ENCODE measurements at places on chromosomes 2 and 18. TPM values are rescaled to one million over a fixed set of nuclear protein-coding genes. Genes with fewer than 3 reads are reported as not detected.

- no peak for DNase-seq
Measured at GRCh38 chr2:128738446-128739110, 419.9 kb upstream of the HS6ST1 start.

DNA sequence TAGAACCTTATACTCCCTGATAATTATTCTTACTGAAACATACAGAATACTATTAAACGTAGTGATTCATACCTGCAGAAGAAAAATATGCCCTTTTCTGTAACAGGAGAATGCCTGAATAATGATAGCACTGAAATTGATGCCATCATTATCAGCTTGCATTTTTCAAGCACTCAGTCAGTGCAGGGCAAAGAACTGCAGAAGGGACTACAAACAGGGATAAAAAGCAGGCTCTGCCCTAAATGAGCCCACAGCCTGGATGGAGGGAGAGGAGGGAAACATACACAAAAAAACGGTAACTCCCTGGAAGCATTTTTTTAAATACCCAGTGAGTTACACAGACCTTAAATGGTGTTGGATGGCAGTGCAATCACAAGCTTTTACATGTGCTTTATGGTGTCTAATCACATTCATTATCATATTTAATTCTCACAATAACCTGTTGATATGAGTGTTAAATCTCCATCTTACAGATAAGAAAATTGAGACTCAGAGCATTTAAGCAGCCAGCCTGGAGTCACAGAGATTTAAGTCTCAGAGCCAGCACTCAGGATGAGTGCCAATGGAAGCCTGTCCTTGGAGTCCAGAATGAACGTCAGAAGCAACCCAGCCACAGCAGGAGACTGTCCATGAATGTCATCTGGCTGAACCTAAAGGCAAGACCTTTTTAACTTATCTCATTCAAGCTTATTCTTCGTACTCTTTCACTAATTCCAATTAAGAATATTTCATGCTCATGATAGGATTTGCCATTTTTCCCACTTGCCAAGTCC lies 139.3 kb upstream of the CTNNA2 start:
- DNase-seq: peak; percentile 70

- no peak for DNase-seq
Measured at GRCh38 chr2:44969936-44970335, 28.4 kb downstream of the SIX3 start.

DNA sequence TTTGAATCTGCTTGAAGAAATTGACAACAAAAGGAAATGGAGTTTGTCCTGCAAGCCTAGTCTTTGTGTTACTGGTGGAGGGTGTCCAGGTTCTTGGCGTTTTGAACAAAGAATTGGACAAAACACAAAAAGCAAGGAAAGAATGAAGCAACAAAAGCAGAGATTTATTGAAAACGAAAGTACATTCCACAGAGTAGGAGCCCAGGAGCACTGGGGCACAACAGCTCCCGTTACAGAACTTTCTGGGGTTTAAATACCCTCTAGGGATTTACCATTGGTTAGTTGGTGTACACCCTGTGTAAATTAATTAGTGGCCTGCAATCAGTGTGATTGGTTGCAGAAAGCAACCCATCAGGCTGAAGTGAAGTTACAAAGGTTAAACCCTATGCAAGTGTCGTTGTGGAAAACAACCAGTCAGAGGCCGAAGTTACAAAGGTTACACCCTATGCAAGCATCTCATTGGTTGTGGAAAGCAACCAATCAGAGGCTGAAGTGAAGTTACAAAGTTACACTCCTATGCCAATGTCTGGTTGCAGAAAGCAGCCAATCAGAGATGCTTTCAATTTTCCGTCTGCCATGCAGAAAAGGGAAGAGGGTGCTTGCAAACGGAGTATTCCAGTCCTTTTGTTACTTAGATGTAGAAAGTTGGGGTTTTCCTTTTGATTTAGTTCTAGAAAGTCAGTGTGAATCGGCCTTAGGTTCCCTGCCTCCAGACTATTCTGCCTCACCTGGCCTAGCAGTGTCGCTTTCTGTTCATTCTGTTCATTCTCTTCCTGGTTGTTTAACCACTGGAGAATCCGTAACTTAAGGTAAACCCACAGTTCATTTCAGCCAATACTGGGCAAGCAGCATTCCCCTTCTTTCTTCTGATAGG lies 47.6 kb upstream of the PTH2R start:
- no peak for DNase-seq

DNA sequence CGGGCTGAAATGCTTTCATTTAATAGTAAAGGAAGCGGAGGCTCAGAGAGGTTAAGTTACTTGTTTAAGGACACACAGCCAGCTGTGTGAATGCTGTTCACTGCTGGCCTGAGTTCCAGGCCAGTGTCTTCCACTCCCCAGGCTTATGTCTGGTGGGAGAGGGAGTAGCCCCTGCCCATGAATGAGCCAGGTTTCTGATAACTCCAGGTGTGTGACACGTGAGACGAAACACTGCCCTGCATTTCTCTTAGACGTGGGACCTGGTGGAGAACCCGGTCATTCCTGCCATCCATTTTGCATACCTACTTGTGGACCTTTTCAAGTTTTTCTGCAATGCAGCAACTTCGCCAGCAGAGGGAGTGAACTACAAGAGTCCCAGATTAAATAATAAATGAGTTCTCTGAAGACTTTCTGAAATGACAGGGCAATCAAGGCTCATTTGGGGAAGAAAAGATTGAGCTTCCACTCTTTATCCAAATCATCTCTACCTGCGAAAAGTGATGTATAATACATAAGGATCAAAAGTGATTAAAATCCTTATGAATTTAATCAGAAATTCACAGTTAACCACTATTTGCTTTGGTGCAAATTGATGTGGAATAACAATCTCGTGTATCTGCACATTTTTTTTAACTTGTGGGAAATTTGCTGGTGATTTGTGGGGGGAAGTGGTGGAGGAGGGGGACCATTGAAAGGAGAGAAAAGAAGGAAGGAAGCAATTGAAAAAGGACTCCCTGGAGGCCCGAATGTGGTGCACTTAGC lies 79.4 kb upstream of the ASB18 start:
- peak; percentile 72 for DNase-seq

GRCh38 chr2:176979981-176980710 lies 232.4 kb upstream of the HNRNPA3 start:
- DNase-seq: no peak

- peak; percentile 32 for DNase-seq
Measured at GRCh38 chr2:172967036-172967982, 108.3 kb upstream of the MAP3K20 start.

DNA sequence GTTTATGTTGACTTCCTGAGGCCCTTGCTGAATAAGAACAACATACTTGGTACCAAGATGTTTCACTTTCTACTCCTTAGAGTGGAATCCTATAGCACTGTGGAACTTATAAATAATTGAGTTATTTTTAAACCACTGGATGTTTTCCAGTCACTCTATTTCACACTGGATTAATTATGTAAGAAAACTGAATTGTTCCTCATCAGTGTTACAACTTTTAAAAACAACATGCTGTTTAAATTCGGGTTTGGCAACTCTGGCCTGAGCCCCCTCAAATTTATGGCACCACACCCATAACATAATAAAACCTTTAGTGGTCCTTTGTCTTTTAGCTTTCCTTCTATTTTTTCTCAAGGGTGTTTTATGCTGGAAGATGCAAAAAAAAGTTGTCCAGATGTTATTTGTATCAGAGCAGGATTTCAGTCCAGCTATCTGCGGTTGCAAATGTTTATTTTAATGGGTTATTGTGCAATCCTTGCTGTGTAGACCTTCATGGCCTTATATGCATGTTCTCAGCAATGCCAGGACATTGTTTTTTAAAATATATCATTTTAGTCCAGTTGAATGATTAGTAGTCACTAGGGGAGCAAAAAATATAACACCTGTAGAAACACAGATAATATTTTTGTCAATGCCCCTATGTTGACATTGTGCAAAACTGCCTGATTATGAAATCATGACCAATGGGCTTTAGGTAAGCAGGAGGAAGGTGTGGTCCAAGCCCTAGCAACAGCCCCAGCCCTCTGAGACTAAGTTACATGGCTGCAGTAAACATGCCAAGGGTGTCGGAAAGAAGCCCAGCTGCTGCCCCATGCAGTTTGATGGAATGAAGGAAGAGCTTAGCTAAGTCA lies 638.0 kb upstream of the ZEB2 start:
- no peak for DNase-seq

GRCh38 chr2:80086831-80087230 lies 217.7 kb downstream of the LRRTM1 start:
- peak; percentile 68 for DNase-seq

DNA sequence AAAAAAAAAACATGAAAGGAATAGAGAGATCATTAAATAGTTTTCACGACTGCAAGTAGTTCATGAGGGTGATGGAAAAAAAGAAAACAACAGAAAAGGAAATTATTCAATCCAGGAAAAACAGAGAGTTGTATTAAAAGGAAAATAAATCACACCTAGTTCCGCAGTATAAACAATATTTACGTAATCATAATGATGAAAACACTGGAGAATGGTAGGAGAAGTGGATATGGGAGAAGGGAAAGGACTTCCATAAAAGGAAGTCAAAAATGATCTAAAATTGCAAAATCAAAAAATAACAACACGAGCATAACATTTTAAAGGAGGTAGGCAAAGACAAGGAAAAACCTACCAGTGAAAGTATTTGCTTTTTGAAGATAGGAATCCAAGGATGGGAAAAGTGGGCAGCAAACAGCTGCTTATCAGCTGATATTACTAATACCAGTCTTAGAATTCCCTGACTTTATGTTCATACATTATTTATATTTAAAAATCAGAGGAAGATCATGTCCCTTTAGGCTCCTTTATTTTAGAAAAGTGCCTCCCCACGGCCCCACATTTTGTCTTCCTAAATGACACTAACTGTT lies 160.8 kb downstream of the NBAS start:
- no peak for DNase-seq

SLC4A5 gene
- 0.61 TPM for total RNA-seq

ANTXR1 gene
- total RNA-seq: 111 TPM

PAX8 gene
- total RNA-seq: 13.1 TPM

ANKRD30B gene
- total RNA-seq: 9.7 TPM

SCN2A gene
- 0.72 TPM for total RNA-seq

GRCh38 chr18:51946946-51947345 lies 393.1 kb upstream of the DCC start:
- no peak for DNase-seq

- DNase-seq: no peak
Measured at GRCh38 chr2:39638581-39638980, 27.1 kb upstream of the TMEM178A start.

- DNase-seq: no peak
Measured at GRCh38 chr2:201269764-201270163, 9.4 kb downstream of the CASP8 start.

- no peak for DNase-seq
Measured at GRCh38 chr18:41131050-41131449, 824.0 kb upstream of the PIK3C3 start.

DNA sequence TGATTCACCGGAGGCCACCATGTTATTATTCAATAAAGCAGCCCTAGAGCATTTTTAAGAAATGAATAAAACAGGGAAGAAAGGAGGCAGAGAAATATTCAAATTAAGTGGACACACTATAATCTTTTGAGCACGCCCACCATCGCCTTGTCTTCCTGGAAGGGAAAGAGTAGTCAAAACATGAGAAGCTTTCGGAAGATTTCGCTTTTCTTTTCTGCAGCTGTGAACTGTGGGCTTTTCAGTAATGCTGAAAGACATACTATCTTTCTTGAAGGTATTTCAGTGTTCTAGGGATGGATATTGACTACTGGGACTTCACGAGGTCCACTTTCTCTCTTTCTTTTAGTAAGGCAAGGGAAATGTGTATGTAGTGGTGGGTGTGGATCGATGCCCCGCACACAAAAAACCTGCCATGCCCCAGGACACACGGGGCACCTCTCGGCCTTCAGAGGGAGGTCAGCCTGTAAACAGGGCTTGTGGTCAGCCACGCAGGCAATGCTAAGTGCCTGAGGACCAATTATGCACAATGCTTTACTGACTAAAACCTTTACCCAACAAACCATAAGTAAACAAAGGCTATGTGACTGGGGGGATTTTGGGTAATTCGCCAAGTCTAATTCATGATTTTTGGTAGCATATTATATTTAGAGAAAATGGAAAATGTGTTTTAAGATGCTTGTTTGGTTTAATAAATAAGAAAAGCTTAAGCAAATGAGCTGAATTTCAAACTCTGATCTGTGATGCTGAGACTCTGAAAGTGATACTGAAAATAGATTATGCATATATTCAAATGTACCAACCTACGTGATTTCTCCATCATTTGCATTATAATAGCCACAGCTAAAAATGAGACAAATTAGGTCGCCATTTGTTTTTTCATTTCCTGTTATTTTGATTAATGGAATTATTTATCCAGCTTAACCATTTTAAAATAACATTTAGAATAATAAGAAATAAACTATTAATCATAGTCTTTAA lies 130.5 kb downstream of the ZNF516 start:
- DNase-seq: no peak

AGAP1 gene
- total RNA-seq: 12.9 TPM

GRCh38 chr18:13382366-13382953 lies 163.9 kb downstream of the LDLRAD4 start:
- no peak for DNase-seq

LBX2 gene
- not detected for total RNA-seq

GRCh38 chr2:241842620-241843211 lies 16.0 kb downstream of the PDCD1 start:
- DNase-seq: peak; percentile 57

ZNF532 gene
- total RNA-seq: 25.8 TPM

- no peak for DNase-seq
Measured at GRCh38 chr18:51191128-51191717, 6.3 kb downstream of the MEX3C start.

PTH2R gene
- 0.22 TPM for total RNA-seq

CD8B2 gene
- not detected for total RNA-seq

ASXL3 gene
- total RNA-seq: 0.28 TPM

FAM110C gene
- total RNA-seq: 8.5 TPM

DNA sequence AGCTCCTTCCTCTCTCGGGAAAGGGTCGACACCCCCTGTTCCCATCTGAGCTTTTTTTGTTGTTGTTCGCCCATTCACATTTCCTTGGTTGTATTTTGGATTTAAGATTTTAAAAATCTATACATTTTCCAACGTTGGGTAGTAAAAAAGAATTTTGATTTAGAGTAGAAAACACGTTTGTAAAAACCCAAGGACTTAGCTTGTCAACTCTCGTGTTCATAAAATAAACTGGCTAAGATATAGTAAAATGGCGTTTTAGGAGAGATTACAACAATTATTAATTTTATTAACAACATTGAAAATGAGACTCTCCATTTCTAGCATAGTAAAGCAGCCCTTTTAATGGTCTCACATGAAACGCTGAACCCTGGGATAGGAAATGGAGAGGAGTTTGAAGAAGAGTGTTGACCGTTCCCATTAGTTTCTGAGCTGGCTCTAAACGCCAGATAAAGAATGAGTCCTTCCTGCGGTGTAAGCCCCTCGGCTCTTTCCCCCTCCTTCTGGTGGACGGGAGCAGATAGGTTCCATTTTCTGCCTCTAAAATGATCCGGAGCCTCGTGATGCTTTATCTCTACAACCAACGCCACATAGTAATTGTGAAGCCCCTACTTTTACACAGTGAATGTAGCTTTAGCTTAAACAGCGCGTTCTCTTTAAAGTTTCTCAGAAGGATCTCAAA lies 24.0 kb upstream of the ZNF516 start:
- peak; percentile 60 for DNase-seq

- no peak for DNase-seq
Measured at GRCh38 chr2:100743741-100744140, 76.2 kb upstream of the NPAS2 start.

FBLN7 gene
- total RNA-seq: 9.5 TPM

- DNase-seq: no peak
Measured at GRCh38 chr2:223700221-223700620, 98.1 kb upstream of the SCG2 start.

Data from adrenal gland (tissue), 19 donors.